ENCODE measurements at places on chromosomes 5 and 9.

- no peak for DNase-seq
Measured at GRCh38 chr9:78707481-78707991, 410.6 kb downstream of the PSAT1 start.

DNA sequence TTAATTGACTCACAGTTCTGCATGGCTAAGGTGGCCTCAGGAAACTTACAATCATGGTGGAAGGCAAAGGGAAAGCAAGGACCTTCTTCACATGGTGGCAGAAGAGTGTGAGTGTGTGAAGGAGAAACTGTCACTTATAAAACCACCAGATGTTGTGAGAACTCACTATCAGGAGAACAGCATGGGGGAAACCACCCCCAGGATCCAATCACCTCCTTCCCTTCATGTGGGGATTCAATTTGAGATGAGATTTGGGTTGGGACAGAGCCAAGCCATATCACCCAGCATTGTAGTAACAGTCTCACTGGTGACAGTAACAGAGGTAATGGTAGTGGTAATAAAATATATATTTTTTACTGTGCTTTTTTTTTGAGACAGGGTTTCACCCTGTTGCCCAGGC lies 18.1 kb downstream of the ZBTB5 start:
- DNase-seq, result no peak

DNA sequence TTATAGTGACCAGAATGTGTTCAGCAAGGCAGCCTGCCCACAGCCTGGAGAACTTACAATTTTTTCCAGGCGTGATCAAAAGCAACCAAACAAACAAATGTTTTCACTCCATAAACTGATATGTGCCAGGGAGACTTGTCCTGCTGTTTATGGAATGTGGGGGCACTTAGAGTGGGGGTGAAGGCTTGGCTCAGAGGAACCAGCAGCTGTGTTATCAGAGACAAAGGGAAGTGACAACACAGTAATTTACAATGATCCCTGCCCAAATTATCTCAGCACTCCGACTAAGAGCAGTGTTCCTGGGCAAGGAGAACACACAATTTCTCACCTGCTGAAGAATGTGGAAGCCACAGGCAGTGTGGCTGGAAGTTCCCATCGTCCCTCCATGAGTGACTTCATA lies 429.1 kb upstream of the IRX4 start:
- no peak for DNase-seq

DNA sequence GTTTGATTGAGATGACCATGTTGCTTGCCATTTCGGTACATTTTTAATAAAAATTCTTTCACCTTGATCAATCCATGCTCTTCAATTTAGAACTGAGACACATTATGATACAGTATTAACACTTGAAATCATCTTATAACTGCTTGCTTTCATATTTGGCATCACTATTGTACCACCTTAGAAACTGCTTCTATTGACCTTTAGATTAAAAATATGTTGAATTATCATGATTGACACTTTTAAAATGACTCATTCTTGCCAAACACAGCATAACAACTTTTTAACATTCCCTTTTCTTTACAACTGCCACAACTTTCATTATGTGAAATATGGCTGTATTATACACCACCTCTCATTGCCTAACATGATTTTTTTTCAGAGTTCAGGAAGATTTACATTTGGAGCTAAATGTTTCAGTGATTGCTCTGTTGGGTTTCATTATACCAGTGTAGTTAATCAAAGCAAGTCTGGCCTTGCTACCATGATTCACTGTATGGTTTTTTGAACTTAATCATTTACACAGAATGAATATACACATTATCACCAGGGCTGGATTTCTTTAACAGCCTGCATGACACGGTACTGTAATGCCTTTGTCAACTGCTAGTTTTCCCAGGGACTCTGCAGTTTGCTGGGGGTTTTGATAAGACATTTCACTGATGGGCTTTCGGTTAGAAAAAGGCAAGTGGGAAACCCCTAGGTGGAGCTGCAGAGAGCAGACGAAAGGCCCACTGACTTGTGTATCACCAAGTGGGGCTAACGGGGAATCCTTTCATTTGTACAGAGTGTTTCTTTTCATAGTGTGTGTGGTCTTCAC lies 93.6 kb upstream of the TLE4 start:
- no peak for DNase-seq

GRCh38 chr9:69797675-69798074 lies 22.9 kb upstream of the CFAP95 start:
- no peak for DNase-seq

DNA sequence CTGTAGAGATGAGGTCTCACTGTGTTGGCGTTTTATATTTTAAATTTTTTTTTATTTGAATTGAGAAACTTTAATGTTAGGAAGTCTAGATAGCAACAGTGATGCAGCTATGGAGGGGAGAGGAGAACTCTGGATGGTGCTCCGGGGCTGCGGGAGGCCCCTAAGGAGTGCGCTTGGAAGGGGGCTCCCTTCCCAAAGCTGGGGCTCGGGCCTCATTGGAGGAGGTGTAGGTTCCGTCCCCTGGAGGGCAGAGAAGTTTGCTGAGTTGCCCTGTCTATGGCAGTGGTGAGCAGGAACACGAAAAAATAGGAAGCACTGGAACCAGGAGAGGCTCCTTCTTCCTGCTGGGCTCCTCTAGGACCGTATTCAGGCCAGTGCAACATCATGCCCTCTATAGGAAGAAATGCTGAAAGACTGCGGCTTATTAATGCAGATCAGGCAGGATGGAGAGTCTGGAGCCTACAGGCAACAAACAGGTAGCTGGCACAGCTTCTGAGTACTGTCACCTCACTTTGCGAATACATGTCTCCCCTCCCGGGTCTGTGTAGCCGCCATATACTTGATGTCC lies 16.1 kb downstream of the AHRR start:
- DNase-seq, result no peak

DNA sequence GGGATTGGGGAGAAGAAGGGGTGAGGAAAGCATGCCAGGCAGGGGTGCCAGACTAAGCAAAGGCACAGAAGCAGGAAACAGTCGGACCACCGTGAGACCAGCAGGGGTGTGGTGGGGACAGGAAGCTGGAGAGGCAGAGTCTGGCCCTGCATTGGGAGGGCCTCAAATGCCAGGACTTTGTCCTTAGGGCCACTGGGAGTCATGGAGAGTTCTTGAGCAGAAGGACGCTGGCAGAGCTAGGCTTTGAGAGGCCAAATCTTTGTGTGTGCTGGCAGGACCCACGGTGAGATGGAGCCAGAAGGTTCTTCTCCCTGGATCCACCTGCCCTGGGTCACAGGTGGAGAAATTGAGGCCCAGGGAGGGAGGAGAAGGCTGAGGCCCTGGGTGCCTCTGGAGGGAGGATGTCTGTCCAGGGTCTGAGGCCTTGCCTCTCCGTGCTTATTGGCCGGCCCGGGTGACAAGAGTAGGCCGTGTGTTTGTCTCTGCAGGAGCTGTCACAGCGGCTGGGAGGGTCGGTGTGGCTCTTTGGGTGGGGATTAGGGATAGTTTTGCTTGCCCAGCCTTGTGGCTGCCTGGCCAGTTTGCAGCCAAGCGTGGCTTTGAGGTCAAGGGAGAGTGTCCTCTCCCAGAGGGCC lies 1.8 kb upstream of the ENG start:
- no peak for DNase-seq

DNA sequence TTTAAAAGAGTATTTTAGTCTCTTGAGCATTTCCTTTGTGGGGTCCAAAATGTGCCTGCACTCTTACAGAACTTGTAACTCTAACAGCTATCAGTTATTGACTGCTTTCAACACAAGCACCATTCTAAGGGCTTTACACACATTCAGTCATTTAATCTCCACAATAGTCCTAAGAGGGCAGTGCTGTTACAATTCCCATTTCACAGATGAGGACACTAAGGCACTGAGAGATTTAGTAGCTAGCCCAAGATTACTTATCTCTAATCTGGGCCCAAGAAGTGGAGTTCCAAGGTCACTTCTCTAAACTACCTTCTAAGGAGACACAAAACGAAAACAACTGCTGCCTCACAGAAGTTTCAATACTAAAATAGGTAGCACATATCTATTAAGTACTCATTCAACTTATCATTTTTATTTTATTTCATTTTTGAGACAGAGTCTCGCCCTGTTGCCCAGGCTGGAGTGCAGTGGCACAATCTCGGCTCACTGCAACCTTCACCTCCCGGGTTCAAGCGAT lies 275.2 kb downstream of the CWC27 start:
- no peak for DNase-seq

- no peak for DNase-seq
Measured at GRCh38 chr5:180047667-180048066, 23.9 kb downstream of the RNF130 start.

- no peak for DNase-seq
Measured at GRCh38 chr5:177195307-177195952, 61.9 kb downstream of the NSD1 start.

GRCh38 chr5:74603376-74603775 lies 37.2 kb downstream of the ENC1 start:
- no peak for DNase-seq

GRCh38 chr5:95746722-95747679 lies 15.9 kb downstream of the RHOBTB3 start:
- DNase-seq, result no peak

DNA sequence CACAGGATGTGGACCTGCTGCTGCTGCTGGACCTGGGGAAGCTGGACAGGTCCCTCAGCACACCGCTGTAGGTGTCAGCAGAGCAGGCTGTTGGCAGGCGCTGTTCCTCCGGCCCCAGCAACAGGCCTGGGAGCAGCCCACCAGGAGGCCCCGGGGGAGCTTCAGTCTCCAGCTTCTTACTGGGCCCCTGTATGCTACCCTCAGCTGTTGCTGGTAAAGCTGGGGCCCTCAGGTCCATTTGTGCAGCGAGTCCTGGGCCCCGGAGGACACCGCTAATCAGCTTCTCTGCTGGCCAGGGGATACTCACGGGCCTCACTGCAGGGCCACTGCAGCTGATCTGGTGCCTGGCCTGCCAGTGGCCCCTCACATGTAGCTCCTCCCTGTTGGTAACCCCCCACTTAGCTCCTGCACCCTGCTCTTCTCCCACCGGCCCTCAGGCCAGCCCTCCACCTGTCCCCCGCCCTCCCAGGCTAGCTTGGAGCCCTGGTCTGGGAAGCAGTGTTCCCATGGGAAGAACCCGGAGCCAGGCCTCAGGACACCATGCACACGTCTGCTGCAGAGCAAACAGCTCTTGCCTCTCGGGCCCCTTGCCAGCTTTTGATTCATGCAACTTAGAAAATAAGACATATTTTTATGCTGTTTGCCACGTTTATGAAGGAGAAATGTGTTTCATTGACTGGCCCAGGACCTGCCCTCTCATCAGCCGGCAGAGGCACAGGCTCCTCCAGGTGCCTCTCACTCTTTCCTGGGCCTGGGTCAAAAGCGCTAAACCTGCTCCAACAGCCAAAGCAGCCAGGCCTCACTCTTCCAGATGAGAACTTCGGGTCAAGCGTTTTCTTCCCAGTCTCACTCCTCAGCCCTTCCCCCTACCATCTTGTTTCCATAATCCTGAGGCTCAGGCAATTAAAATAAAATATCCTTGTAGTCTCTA lies 61.0 kb upstream of the ADAMTS2 start:
- no peak for DNase-seq

- DNase-seq, result no peak
Measured at GRCh38 chr9:90365666-90366065, 277.0 kb downstream of the DIRAS2 start.
